ENCODE measurements at places on chromosomes 2 and 18.

DNA sequence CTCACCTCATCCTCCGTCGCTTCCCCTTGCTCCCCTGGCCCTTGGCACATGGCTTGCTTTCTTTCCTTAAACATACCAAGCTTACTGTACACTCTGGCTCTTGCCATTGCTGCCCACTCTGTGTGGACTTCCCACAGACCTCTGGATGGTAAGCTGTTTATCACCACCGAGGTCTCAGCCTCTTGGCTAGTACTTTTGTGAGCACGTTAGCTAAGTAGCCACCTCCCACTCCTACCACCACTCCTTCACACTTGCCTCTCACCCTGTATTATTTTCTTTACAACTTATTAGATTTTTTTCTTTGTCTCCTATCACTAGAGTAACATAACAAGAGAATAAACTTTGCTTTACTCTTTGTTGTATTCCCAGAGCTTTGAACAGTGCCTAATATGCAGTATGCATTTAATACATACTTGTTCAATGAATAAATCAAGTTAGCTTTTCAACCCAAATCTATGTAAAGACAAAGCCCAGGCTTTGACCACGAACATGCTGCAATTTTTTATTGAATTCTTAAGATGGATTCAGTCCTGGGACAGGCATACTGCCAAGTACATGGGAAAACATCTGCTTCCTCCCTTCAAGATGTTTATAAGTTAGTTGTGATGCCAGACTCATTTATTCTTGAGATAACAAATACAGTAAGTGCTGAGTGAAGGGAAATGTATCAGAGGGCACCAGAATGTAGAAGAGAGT lies 25.0 kb upstream of the MSGN1 start:
- DNase-seq, result no peak

DNA sequence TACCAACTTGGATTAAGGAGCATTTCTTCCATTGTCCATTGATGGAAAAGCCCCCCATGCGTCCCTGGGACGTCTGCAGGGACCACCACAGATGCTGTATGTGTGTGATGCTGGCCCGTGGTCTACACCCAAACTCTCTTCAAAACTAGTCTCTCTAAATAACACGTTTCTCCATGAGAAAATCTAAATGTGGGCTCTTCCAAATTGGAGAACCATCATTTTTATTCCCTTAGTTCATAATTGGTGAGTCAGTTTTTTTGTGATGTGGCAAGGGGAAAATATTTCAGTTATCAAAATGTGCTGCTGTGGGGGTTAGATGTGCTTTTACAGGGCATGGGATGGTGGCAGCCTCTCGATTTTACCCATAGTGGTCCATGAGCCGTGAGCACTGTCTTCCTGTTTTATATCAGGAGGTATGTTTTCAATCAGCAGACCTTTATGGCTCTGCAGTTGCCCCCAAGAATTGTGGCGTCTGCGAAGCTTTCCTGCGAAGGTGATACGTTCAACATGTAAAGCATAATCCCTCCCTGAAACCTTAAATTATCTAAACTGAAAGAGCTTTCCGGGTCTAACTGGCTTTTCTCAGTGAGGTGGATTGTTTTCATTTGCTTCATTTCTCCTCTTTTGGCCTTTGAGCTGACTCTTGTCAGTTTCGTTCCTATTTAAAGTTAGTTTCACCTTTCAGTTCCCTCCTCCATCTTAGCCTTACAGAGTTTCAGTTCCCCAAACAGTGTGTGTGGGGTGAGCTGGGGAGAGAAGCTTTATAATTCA lies 78.4 kb downstream of the SETBP1 start:
- DNase-seq, result no peak

GRCh38 chr2:120865656-120866055 lies 130.0 kb downstream of the GLI2 start:
- DNase-seq, result no peak

DNA sequence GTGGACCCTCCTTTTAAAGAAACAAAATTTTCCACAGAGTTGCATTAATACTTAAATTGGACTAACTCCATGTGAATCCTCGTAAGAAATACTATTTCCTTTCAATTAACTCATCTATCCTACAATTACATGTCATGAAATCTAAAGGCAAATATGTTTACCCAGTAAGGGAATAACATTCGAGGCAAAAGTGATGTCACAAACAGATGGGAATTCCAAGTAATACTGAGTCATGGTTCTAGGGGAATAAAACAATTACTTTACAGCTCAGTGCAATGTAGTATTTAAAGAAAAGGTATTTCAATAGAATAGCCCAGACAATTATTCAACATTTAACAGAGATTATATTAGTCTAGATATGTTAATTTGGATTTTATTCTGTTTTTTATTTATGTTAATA lies 205.8 kb downstream of the ZNF385B start:
- no peak for DNase-seq

DNA sequence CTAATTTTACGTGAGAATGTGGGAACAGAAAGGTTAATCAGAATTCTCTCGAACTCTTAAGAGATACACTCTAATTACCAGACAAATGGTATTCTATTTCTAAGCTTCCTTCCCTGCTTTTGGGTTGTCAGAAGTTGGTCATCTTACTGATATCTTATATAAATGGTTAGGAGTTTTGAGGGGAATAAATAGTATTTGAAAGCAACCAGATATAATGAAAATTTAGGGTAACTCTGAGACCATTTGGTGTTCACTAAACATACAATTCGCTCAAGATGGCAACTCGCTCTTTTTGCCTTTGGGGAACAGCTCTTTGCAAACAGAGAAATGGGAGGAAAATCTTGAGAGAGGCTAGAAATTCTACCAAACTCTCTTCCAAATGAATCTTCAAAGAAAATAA lies 250.9 kb downstream of the TCF4 start:
- no peak for DNase-seq

GRCh38 chr2:60806988-60807681 lies 51.1 kb downstream of the PAPOLG start:
- DNase-seq, result peak; percentile 29

DNA sequence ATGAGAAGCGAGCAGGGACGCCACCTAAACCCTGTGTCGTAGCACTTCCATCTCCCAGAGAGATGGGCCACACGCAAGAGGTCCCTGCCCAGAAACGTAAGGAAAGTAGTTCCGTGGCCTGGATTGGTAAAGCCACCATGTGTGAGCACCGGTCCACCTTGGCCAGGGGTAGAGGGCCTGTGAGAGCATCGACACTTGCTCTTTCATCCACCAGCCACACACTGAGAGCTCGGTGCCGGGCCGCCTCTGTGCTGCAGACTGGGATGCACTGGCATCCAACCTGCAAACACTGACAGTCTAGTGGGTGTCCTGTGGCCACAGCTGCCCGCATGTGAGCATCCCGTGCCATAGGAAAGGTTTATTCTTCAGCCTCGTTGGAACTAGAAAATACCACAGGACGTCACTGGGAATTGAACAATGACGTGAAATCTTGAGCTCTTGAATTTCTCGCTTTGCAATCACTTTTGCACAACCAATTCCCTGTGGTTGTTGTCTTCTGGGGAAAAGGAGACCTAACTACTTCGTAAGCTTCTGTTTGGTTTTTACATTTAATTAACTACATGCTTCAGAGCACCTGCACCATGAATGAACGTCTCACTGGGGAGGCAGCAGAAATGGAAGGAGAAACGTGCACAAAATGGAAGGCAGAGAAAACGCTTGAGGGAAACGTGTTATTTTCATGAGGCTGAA lies 212.0 kb upstream of the RAB6C start:
- DNase-seq, result no peak

DNA sequence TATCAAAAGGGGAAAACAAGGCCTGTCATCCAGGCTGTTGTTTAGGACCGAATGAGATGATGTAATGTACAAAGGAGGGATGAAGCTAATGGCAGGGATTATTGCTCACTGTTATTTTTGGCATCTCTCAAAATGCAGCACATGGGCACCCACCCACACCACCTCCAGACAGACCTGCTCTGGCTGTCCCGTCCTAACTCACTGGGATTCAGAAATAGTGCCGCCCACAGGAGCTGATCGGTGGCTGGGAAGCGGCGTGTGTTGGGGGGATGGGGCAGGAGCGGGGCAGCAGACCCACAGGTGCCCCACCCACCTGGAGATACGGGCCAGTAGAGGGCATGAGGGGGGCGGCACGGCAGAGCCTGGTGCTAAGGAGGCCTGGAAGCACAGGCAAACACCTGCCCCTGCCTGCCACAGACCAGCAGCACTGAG lies 52.2 kb downstream of the CRACDL start:
- DNase-seq, result no peak

DNA sequence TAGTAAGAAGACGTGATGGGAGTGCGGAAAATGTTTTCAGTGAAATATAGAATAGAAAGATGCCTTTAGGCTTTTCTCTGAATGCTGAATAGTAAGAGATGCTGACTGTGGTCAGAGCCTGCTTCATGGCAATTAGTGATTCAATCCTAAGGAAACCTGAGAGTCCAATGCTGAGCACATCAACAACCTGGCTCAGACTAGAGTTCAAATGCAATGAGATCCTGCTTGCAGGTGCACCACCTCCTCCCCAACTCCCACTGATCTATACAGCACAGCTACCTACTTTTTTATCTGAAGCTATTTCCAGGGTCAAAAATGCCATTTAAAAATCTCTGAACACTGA lies 65.4 kb downstream of the AAK1 start:
- no peak for DNase-seq

- peak; percentile 28 for DNase-seq
Measured at GRCh38 chr2:172082105-172082943, 3.0 kb upstream of the DLX1 start.

- no peak for DNase-seq
Measured at GRCh38 chr2:40256649-40257048, 195.2 kb downstream of the SLC8A1 start.

- no peak for DNase-seq
Measured at GRCh38 chr2:223633656-223634055, 31.5 kb upstream of the SCG2 start.

DNA sequence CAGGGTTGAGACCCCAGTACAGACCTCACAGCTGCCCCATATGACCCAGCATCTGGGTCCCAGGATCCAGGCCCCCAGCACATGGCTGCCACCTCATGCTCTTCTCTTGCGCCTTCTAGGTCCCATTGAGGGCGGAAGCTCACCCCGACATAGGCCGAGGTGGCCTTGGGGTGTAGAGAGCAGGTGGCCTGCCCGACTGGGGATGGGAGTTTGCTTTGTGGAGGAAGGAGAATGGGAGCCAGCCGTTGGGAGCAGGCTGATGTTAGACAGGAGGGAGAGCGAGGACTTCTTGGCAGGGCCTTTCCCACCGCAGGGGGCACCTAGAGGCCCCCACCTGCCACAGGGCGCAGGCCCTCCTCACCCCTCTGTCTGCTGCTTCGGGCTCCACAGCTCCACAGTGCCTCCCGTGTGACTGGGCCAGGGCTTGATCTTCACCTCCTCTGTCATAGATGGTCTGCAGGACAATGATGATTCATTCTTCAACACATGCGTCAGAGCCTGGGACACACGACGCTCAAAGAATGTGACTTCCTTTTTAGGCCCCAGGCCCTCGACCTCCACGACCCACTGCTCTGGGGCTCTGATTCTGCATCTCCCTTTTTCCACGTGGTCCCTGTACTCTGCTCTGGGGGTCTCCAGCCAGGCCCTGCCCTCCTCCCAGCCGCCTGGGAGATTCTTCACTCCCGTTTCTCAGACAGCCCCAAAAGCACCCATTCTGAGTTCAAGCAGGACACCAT lies 86.6 kb upstream of the ODC1 start:
- no peak for DNase-seq

DNA sequence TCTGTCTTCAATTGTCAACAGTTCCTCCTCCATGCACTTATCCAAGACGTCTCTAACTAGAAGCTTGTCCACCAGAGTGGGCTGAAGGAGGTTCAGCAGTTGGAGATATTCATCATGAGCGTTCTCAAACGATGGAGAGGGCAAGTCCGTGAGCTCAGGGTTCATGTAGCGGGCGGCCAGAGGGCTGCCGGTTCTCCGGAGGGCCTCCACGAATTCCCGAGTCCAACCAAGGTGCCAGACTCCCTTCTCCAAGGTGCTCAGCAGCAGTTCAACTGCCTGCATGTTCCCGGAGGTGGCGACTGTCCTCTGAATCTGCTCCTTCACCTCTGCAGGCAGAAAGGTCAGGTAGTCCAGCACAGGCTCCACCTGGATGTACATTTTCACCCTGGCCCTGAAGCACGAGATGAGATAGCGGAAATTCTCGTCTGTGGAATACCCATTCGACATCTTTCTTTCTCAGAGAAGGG lies 590 bp downstream of the IFIH1 start:
- DNase-seq, result peak; percentile 17

- no peak for DNase-seq
Measured at GRCh38 chr2:122108186-122108585, 352.7 kb downstream of the TSN start.

Data from retina (tissue), 1 donor.